ENCODE measurements at places on chromosomes 6 and 20. TPM values are rescaled to one million over a fixed set of nuclear protein-coding genes. Genes with fewer than 3 reads are reported as not detected.

Gene FUT9
- not detected for total RNA-seq

Gene HRH3
- total RNA-seq: not detected

Gene OPN5
- total RNA-seq: not detected

GRCh38 chr20:47875297-47876025 lies 90.2 kb upstream of the SULF2 start:
- no peak for DNase-seq

GRCh38 chr6:27178860-27179259 lies 68.6 kb upstream of the PRSS16 start:
- no peak for DNase-seq

GRCh38 chr6:2962004-2962403 lies 9.4 kb downstream of the SERPINB6 start:
- DNase-seq: no peak

- DNase-seq: peak; percentile 86
These were observed 18.4 kb upstream of the MMP24 start for GRCh38 chr20:35207950-35208611.
